Muscle of back (tissue), 13 donors: ENCODE measurements at places on chromosomes 2 and 18. TPM values are rescaled to one million over a fixed set of nuclear protein-coding genes. Genes with fewer than 3 reads are reported as not detected.

DNA sequence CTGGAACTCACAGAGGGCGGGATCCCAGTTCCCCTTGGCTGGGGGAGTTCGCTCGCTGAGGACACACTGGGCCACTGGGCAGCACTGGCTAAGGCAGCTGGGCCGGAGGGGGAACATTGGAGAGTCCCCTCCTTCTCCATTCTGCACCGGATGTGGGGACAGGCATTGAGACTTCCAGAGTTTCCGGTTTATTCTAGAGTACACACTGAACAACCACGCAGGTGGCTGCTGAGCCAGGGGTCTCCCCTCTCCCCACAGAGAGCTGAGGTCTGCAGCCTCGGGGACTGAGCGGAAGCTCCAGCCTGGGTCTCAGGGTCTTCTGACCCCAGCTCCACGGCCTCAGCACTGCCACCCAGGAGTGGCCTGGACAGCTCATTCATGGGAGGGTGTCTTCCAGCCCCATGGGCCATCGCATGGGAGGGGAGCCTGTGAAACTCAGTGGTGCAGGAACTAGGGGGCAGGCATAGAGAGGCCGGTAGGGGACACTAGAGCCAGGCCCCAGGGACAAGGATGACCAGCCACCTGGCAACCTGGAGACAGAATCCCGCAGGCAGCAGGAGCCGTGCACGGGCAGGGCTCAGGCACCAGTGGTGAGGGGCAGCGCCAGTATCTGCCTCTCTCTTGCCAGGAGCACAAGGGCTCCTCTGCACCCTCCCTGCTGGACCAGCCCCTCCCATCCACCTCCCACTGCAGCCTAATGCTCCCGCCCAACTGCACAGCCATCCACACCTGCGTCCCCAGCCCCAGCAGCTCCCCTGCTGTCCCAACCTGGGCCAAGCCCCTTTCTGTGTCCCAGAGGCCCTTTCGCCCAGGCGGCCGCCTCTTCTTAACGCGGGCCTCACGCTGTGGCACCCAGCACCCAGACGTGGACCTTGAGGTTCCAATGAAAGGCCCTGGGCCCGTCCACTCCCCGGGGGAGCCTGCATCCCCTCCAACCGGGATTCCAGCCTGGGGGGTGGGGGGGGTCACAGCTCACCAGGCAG is 45.1 kb upstream of the GPC1 start:
- DNase-seq: no peak

Gene TEX44
- polyA plus RNA-seq: not detected

Gene TTC39C
- polyA plus RNA-seq: 4.4 TPM

Gene RESP18
- not detected for polyA plus RNA-seq
